Activated CD8-positive, alpha-beta memory T cell treated with anti-CD3 and anti-CD28 coated beads for 4 hours (primary cell): ENCODE measurements at places on chromosomes 11 and 22.

GRCh38 chr11:26755762-26756161 lies 33.9 kb upstream of the SLC5A12 start:
- DNase-seq = no peak

- no peak for DNase-seq
Observed at GRCh38 chr11:109964487-109964886, 128.7 kb upstream of the ZC3H12C start.

DNA sequence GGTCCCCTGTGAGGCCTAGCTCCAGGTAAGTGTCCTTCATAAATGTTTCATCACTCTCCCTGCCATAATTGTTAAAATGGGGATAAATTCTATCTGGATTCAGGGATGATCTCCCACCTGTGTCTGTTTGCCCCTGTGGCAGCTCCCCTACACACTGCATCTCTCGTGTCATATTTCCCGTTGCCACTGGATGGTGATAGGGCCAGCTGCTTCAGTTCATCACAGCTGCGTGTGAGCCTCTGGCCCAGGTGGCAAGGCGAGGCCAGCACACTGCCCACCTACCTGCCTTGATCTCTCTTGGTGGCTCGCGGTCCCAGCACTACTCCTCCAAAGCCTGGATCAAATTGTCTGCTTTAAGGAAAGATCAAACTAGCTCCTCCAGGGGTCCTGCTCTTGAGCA lies 187.4 kb downstream of the GRIK4 start:
- DNase-seq = no peak

DNA sequence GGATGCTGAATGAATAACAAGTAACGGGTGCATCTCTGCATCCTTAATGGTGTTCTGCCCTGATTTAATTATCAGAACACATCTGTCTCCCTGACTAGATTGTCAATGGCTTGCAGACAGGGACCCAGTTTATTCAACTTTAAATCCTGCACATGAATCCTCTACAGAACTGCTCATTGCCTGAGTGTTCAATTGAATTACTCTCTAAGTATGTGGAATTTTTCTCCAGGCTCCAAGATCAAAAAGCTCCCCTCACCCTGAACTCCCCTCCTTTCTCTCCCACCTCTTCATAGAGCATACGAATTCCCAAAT lies 11.8 kb downstream of the MB start:
- DNase-seq = no peak

DNA sequence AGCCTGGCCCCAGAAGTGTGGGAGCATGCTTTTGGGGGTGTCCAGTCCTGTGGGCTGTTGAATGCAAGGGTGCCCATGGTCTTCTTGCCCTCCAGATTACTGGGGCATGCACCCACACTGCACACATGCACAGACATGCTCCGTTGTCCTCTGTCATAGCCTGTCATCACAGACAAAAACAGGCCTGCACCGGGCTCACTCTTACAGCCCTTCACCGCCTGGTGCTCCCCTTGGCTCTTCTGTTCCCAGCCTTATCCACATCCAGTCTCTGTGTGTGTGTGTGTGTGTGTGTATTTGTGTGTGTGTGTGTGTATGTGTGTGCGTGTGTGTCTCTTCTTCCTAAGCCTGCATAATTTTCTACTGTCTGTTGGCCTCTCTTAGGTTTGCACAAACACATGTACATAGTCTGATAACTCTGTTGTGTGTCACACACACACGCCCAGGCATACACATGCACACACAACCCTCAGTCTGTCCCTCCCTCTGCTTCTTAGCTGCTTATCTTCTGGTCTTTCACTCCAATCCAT lies 23.4 kb upstream of the NECTIN1 start:
- no peak for DNase-seq

DNA sequence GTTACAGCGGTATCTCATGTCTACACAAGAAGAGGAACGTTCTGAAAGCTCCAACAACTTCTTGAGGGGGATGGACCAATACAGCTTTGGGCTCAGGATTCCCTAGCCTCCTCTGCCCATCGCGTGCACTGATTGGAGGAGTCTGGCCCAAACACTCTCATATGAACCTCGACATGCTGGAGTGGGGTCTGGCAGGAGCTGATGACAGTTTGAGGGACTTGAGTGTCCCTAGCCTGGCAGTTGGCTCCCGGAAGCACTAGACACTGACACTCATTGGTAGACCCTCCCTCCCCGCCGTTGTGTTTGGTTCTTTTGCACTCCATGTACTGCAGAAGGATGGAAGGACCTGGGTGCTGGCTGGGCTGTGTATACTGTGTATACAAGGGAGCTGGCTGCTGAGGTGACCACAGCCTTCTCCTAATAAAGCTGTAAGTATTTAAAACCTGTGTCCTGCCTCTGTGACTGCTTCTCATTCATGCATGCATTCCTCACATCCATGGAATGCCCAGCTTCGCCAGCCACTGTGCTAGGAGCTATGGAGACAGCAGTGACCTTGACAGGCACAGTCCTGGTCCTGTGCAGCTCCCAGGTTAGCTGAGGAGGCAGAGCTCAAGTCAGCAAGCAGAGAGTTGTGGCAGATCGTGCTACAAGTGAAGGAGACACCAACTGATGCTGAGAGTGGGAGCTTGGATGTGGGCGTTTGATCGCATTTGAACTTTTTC lies 27.9 kb downstream of the ADAMTS15 start:
- no peak for DNase-seq

GRCh38 chr11:126443120-126443519 lies 87.6 kb downstream of the ST3GAL4 start:
- DNase-seq = no peak

DNA sequence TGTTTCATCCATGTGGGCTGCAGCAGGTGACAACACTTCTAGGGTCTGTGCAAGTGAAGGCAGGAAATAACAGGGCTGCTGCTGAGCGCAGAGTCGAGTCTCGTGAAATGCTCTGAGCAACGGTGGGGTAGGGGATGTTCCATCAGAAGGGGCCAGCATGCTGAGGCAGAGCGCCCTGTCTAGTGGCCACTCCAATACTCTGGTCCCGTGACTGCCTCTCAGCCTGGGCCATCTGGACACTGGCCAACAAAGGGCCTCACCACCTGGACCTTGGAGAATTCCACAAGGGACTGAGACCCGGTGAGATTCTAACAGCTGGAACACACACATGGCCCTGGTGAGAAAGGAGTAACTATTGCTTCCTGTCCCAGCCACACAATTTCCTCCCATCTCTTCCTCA lies 375.7 kb downstream of the SHANK2 start:
- no peak for DNase-seq

DNA sequence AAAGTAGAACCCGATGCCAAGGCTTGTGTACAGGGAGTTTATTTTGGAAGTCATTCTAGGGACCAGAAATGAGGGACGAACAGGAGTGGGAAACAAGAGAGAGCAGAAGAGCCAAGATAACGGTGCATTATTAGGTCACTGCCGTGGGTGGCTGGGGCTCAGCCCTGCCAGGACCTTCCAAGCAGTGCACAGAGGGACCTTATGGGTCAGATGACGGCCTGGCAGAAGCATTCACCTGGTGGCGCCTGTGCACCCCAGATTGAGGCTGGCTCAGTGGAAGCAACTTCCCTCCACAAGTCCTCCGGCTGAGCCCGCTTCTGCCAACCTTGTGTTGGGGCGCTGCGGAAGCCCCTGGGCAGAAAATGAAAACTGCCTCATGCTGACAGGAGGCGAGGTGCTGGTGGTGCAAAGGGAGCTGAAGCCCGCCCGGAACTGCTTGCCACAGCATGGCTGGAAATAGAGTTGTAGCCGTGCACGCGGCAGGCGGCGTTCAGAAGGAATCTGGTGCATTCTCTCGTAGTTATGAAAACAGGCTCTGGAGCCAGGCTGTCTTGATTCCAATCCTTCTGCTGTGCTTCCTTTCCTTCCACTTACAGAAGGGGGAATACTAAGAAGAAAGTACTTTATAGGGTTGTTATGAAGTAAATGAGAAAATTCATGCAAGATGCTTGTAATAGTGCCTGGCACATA lies 22.2 kb upstream of the TP53I11 start:
- DNase-seq = no peak

DNA sequence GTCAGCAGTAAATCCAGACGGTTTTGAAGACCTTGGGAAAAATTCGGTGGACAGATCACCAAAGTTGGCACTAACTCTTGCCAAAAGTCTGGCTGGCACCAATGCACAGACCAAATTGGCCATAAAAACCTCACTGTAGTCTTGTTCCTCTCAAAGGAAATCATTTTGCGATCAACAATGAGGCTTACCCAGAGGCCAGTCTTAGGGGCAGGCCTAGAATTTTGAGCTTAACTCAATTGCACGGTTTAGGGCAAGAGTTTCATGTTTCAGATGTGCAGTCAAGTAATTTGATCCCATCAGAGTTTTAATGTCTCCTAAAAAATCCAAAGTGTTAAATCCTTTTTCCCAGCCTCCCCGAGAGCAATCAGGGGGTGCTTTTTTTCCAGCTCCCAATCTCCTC lies 19.0 kb downstream of the MPPED2 start:
- no peak for DNase-seq

DNA sequence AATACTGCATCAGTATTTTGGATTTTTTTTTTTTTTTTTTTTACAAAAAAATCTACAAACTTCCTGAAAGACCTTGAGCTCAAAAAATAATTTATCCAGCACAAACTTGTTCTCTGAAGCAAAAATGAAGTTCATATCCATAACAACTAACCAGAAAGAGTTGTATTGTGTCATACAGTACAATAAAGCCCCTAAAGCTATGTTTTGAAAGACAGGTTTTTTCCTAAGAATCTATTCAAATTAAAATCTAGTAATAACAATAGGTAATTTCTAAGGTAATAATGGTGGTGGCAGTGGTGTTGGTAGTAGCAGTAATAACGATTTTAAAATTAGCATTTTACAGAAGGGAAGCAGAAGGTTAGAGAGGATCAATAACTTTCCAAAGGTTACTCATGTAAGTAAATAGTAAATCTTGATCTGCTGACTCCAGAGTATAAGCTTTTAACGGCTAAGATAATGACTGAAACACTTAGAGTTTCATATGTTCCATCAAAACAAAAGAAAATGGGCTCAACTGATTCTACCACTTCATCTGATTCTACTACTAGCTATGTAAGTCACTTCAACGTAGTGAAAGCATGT lies 53.3 kb upstream of the GAB2 start:
- DNase-seq = no peak

GRCh38 chr11:41201156-41201555 lies 258.3 kb downstream of the LRRC4C start:
- no peak for DNase-seq
